ENCODE measurements at places on chromosomes 7 and 10.

DNA sequence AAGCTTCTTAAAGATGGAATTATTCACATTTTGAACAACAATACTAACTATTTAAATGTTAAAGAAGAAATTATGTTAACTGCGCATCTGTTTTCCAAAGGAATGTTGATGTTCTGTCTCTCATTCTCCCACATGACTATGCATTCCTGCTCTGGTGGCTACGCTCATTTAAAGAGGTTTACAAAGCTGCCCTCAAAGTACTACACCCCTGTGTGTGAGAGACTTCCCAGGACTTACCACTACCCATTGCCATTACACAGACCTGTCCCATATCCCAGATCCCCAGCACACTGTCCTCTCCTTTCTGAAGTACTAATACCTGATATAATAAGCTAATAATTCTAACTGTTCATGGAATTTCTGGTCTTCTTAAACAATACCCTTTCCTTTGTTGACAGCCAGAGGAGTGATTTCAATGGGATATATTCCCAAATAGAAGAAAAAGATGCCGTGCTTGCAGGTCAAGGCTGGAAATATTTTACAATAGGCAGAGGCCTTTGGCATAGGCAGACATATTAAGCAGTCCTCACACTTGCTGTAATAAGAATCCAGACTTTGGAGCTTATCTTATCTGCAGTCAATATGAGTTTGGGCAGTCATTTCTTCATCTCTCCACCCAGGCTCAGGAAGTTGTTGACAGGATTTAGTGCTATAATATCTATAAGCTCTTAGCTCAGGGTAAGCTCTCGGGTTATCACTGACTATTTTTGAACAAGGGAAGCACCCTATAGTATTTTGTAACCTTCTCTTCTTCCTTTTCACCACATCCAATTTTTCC lies 12.2 kb downstream of the LIPF start:
- no peak for DNase-seq

DNA sequence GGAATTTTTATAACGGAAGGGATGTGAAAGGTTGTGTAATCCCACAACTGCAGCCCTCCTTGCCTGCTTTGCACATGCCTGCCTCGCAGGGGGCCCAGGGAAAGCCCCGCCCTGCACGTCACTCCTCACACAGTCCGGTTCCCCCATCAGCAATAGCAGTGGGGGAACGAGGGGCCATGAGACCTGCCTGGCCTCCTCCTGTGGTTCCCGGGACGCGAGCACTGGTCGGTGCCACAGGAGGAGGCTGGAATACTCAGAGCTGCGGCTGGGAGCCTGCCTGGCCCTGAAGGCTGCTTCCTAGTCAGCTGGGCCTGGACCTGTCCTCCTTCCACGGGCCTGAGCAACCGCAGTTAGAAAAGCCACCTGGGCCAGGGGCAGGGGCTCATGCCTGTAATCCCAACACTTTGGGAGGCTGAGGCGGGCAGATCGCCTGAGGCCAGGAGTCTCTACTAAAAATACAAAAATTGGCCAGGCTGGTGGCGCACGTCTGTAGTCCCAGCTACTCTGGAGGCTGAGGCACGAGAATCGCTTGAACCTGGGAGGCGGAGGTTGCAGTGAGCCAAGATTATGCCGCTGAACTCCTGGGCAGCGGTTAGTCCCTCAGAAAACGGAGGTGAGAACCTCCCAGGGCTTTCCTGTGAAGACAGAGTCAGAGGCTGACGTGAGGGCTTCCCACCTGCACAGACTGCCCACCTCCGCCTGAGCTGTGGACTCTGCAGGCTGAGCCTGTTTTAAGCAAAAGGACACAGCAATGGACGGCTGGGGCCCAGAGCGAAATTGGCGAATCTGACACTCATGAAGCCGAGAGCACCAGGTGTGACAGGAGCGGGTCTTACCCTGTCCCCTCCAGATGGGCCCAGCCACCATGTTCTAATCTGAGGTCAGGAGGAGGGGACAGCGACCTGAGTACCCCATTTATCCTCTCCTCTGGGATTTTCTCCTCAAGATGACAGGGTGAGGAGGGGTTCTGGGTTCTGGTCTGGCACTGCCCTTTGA lies 52.9 kb downstream of the VIPR2 start:
- no peak for DNase-seq

GRCh38 chr10:103776878-103777591 lies 78.3 kb downstream of the SH3PXD2A start:
- no peak for DNase-seq

DNA sequence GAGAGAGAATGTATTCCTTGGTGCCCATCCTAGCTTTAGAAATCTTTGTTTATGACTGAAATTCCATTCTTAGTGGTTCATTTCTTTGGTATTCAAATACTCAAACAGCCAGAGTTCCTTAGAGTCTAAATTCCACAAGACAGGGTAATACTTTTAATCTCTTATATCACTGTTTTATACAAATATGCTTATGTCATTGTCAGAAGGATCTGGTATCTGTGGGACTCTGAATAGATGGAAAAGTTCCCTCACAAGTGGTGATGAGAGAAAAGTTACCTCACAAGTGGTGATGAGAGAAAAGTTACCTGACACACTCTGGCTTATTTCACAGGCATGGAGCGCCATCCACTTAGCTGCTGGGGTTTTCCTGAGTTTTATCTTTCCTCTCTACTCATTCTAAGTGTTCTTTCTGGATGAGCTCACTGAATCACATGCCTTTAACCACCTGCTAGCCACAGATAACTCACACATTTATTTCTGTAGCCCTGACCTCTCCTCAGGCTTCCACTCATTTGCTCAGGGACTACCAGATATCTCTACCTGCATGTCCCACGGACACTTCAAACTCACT lies 784.0 kb downstream of the SUGCT start:
- no peak for DNase-seq

GRCh38 chr7:43693687-43694398 lies 35.5 kb downstream of the COA1 start:
- DNase-seq, result no peak

GRCh38 chr7:32594965-32595490 lies 99.7 kb downstream of the AVL9 start:
- no peak for DNase-seq

DNA sequence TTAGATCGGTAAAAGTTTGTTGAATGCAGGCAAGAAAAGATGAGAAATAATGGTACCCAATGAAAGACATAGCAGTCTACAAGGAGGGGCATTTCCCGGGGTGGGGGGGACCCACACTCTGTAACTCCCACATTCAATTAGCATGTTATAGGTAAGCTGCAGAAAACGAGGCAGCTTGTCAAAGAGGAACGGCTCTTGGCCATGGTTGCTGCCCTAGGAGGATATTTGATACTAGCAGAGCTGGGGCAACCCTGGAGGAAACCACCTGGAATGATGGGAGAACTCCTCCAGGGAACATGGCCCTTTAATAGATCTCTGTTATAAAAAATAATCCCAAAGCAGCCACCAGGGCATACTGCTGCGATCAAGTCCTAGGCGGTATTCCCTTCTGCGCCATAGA lies 98.5 kb downstream of the EGFR start:
- no peak for DNase-seq
